ENCODE measurements at places on chromosomes 5 and 9.

- no peak for DNase-seq
These were observed 23.8 kb upstream of the NPM1 start for GRCh38 chr5:171363846-171364245.

- DNase-seq, result peak; percentile 44
These were observed 132.4 kb upstream of the EPB41L4A start for GRCh38 chr5:112551419-112552032.

GRCh38 chr5:10935536-10935935 lies 174.5 kb upstream of the DAP start:
- DNase-seq, result no peak

- no peak for DNase-seq
These were observed 937 bp downstream of the SVEP1 start for GRCh38 chr9:110578575-110579033.

- no peak for DNase-seq
These were observed 11.1 kb upstream of the CEP72 start for GRCh38 chr5:600886-601541.

- no peak for DNase-seq
These were observed 906 bp downstream of the SLC25A51 start for GRCh38 chr9:37902796-37903646.

- no peak for DNase-seq
These were observed 124.9 kb downstream of the SPOCK1 start for GRCh38 chr5:137374110-137374714.

DNA sequence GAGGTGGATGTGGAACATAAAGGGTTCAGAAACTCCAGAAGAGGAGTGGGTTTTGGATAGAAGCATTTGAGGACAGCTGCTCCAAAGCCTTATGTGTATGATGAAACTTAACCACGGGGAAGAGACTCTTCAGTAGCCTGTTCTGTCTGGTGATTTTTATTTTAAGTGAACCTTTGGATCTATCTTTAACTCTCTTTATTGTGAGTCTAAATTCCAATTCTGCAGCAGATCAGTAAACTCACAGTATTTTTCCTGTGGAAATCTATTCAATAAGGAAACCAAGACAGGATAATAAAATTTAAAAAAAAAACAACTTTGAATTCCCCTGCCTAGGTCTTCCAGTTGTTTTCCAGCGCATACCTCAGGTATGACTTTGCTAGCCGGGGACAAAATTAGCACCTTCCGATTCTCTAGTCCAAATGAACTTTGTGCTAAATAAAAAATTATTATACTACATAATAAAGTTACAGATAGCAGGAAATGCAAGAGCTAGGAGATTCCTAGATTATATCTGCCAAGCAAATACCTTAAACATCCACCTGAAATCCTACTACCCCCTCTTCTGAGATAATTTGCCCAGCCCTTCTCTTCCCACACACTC lies 101.9 kb downstream of the NLN start:
- DNase-seq, result no peak

GRCh38 chr9:130997925-130998596 lies 10.9 kb upstream of the LAMC3 start:
- peak; percentile 65 for DNase-seq

DNA sequence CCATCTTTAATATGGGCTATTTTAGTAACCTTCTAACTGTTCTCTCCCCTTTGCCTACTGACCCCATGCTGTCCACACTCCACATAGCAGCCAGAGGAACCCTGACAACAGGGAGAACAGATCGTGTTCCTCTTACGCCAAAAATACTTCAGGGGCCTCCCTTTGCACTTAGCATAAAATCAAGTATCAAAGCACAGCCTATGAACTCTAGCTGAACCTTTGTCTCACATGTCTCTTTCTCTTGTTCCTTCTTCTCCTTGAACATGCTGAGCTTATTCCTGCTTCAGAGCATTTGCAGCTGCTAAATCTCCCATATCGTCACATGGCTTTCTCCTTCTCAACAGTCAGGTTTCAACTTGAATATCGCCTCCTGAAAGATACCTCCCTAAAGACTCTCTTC lies 698.8 kb upstream of the C9orf72 start:
- no peak for DNase-seq

DNA sequence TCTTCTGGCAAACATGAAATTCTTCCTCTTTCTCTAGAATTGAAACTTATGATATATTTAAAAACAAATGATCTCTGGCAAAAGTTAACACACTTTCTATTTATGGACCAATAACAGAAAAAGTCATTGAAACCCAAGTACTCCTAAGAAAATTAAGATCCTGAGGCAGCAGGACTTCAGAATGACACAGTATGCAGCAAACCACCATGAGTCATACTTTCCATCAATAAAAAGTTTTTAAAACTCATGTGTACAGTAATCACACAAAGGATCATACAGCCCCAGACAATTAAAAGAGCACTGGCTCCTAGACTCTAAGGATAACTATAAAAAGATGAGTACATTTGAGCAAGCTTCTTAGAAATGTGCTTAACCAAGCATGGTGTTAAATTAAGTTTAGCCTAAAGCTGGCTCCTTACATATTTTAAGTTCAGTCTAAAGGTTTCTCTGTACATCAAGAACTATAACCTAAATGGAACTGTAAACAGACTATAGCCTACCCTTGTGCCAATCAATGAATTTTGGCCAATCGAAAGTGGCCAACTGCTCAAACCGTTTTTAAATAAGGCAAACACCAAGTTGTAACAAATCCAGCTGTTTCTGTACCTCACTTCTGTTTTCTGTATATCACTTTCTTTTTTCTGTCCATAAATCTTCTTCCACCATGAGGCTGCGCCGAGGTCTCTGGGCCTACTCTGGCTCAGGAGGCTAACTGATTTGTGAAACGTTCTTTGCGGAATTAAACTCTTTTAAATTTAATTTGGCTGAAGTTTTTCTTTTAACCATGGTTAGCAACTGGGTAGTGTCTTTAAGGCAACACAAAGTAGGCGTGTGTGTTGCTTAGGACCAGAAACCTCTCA lies 232.1 kb upstream of the PIK3R1 start:
- no peak for DNase-seq

Data from hematopoietic multipotent progenitor cell (in vitro differentiated cells).